ENCODE measurements at places on chromosomes 13 and 19. TPM values are rescaled to one million over a fixed set of nuclear protein-coding genes. Genes with fewer than 3 reads are reported as not detected.

PPP1R15A gene
- 67.1 TPM for total RNA-seq

NALCN gene
- not detected for total RNA-seq

C19orf25 gene
- total RNA-seq, result 36.9 TPM

SUPT20H gene
- 59.6 TPM for total RNA-seq

POLR1G gene
- 26.5 TPM for total RNA-seq

- no peaks in the 10 kb centered on the region for H3K36me3 ChIP-seq
- H3K4me1 ChIP-seq, result peaks cover 82% of the 10 kb centered on the region
- H3K27ac ChIP-seq, result no peak overlapping the region
- H3K27me3 ChIP-seq, result no peaks in the 10 kb centered on the region
- no peak for DNase-seq
Observed at GRCh38 chr13:99277629-99278028, 19.4 kb upstream of the GPR18 start.

DNA sequence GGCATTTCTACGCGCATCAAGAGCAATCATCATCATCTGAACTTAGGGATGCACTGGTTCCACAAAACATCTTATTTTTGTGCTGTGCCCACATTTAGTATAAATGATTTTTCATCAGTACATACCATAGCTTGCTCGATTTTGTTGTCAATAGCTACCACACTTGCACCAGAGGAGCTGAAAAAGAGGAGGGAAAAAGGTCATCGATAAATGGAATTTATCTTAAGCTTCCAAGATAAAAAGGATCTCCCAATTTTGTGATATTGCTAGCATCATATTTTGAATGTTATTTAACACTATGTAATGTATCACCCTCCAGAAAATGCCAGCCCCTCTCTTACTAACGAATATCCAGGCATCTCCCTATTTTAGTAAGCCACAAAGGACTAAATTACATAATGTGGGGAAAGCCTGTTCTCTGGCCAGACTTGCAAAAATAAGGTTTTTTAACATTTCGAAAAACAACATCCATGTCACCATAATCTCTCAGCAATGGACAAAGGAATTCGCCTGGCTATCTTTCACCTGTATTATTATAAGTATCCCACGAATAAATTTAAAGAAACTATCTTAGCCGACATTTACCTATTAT is 62.4 kb downstream of the SERP2 start:
- H3K27ac ChIP-seq, result peak overlapping the region; percentile 71
- no peaks in the 10 kb centered on the region for H3K36me3 ChIP-seq
- peak overlapping the region; percentile 76 for H3K4me3 ChIP-seq
- peaks cover 22% of the 10 kb centered on the region for H3K4me1 ChIP-seq
- H3K27me3 ChIP-seq, result peaks cover 7% of the 10 kb centered on the region

DNA sequence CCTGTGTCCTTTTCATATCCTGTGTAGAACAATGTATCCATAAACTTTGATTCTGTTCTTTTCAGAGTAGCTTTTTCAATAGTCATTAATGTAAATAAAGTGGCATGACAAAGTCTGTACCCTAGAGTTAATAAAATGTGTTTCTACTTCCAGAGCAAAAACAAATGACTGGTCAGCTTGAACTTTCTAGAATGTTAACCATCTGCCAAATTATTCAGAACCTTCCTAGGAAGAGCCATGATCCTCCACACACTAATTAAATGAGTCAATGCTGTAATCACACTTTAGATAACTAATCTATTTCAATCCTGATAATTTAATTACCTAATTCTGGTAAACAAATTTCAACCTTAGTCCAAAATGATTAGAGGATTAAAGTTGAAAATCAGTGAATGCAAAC is 73.2 kb downstream of the DIAPH3 start:
- H3K4me3 ChIP-seq, result no peak overlapping the region
- H3K27me3 ChIP-seq, result no peaks in the 10 kb centered on the region
- no peak overlapping the region for H3K27ac ChIP-seq
- DNase-seq, result no peak
- no peaks in the 10 kb centered on the region for H3K36me3 ChIP-seq

DNA sequence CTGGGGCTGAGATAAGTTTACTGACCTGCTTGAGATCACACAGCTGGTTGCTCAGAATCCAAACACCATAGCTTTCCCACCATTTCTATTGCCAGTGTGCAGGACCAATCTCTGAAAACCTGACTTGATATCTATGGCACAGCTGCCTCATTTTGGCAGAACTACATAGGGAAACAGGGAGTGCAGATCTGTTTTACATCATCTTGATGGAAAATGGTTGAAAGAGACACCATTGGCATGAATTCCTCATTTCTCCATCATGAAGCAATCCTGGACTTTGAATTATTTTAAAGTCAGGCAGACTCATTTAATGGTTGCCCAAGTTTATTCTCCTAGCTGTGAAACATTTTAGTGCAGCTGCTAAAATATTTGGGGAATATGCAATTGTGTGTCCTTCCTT is 1628.2 kb upstream of the SLC10A2 start:
- H3K4me3 ChIP-seq, result no peak overlapping the region
- H3K4me1 ChIP-seq, result no peaks in the 10 kb centered on the region
- DNase-seq, result no peak
- no peaks in the 10 kb centered on the region for H3K36me3 ChIP-seq

GRCh38 chr13:88552966-88553365 is 881.8 kb downstream of the SLITRK5 start:
- no peaks in the 10 kb centered on the region for H3K4me1 ChIP-seq
- no peaks in the 10 kb centered on the region for H3K36me3 ChIP-seq
- no peak overlapping the region for H3K4me3 ChIP-seq

GRCh38 chr13:104571161-104571892 is 1505.1 kb upstream of the SLC10A2 start:
- H3K27me3 ChIP-seq, result no peaks in the 10 kb centered on the region
- no peak overlapping the region for H3K27ac ChIP-seq
- no peak for DNase-seq
- no peak overlapping the region for H3K4me3 ChIP-seq
- H3K36me3 ChIP-seq, result no peaks in the 10 kb centered on the region

DNA sequence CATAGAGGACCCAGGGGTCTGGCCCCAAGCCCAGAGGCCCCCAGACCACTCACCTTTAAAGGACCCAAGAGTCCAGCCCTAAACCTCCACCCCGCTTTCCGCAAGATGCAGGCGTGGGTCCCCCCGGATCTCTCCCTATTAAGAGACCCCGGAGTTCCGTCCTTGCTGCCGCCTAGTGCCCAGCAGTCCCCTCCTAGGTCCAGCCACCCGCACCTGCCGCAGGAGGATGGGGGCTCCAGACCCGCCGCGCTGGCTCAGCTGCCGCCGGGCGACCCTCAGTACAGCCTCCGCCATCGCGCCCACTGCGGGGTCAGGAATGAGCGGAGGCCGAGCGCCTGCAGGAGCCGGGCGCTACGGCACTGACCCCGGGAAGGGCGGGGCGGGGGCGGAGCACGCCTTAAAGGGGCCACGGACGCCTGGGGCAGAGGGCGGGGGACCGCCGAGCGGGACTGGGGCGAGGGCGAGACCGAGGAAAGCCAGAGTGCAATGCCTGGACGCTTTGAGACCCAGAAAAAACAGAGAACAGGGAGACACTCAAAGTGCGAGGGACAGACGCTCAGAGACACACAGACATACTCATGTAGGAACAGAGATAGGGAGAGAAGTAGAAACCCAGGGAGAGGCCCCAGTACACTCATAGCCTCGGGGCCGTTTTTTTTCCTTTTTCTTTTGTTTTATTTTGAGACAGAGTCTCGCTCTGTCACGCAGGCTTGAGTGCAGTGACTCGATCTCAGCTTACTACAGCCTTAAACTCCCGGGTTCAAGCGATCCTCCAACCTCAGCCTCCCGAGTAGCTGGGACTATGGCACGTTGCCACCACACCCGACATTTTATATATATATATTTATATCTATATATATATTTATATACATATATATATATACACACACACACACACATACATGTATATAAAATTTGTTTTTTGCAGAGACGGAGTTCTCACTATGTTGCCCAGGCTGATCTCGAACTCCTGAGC is at the start of gene ETHE1:
Gene ETHE1 (minus strand): TSS at position 318 of the 976 bp plus-strand sequence. CDS start 24 bp downstream, at position 294.
- H3K27ac ChIP-seq, result peak within 1 kb of the TSS; percentile 49
- no peaks in the 10 kb centered on the region for H3K36me3 ChIP-seq
- peak within 1 kb of the TSS; percentile 76 for H3K4me3 ChIP-seq
- H3K4me1 ChIP-seq, result peaks cover 22% of the 10 kb centered on the region
- DNase-seq, result peak; percentile 80

GRCh38 chr19:54477650-54478049 is 4.6 kb upstream of the CDC42EP5 start:
- no peak overlapping the region for H3K27ac ChIP-seq
- peaks cover 6% of the 10 kb centered on the region for H3K4me1 ChIP-seq
- no peaks in the 10 kb centered on the region for H3K27me3 ChIP-seq
- no peaks in the 10 kb centered on the region for H3K36me3 ChIP-seq

GRCh38 chr13:51816604-51817249 is 12.8 kb upstream of the DHRS12 start:
- H3K4me1 ChIP-seq, result peaks cover 75% of the 10 kb centered on the region
- H3K27ac ChIP-seq, result no peak overlapping the region
- DNase-seq, result no peak
- H3K36me3 ChIP-seq, result no peaks in the 10 kb centered on the region
- no peak overlapping the region for H3K4me3 ChIP-seq

DNA sequence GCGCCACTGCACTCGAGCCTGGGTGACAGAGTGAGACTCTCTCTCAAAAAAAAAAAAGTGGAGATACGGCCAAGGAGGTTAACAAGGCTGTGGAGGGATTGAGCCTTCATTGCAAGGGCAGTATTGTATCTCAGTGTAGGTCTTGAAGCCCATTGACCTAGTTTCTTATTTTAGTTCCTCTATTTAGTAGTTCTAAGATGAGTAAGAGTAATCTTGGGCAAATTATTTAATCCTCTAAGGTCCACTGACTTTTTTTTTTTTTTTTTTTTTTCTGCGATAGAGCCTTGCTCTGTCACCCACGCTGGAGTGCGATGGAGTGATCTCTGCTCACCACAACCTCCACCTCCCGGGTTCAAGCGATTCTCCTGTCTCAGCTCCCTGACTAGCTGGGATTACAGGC is 14.3 kb upstream of the ILF3 start:
- H3K27me3 ChIP-seq, result no peaks in the 10 kb centered on the region
- peaks cover 21% of the 10 kb centered on the region for H3K4me1 ChIP-seq
- H3K36me3 ChIP-seq, result peaks cover 46% of the 10 kb centered on the region
- H3K27ac ChIP-seq, result no peak overlapping the region
- DNase-seq, result no peak
- no peak overlapping the region for H3K4me3 ChIP-seq

GRCh38 chr13:26811581-26811980 is 51.0 kb upstream of the GPR12 start:
- DNase-seq, result no peak
- H3K27me3 ChIP-seq, result no peaks in the 10 kb centered on the region
- H3K4me1 ChIP-seq, result no peaks in the 10 kb centered on the region
- no peaks in the 10 kb centered on the region for H3K36me3 ChIP-seq

- H3K4me3 ChIP-seq, result peak overlapping the region; percentile 99
- no peak overlapping the region for H3K27ac ChIP-seq
- no peaks in the 10 kb centered on the region for H3K27me3 ChIP-seq
- H3K36me3 ChIP-seq, result peaks cover 13% of the 10 kb centered on the region
Observed at GRCh38 chr19:9308091-9308770, 1.4 kb downstream of the ZNF699 start.

GRCh38 chr19:38970664-38971532 is 4.6 kb downstream of the FBXO17 start:
- H3K4me3 ChIP-seq, result no peak overlapping the region
- no peaks in the 10 kb centered on the region for H3K4me1 ChIP-seq

DNA sequence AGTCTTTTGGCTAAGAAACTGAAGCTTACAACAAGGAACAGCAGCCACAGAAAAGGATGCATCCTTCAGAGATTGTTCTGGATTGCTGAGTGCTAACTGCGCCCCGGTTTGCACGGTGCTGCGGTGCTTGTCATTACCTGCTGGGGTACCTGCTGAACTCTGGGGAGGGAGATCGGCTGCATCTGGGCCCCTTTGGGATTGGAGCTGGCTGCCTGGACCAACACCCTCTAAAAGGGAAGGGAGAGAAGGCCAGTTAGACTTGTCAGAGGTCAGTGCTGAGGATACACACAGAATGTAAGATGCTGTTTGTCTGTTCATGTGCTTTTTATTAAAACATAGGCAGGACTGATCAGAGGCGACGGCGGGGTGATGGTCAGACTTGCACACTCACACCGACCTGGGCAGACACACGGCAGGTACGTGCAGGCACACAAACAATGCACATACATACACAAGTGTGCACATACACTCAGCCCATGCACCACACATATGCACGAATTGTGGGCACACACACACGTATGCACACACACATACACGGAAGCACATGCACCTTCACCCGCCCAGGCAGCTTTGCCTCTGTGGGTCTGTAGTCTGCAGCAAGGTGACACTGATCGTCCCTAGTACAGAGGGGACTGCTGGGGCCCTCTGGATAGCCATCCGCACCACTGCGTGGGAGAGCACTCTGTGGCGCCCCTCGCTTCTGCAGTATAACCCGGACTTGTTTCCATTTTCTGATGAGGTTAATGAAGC is 66.1 kb downstream of the RFX2 start:
- H3K4me1 ChIP-seq, result no peaks in the 10 kb centered on the region
- no peaks in the 10 kb centered on the region for H3K36me3 ChIP-seq
- no peak for DNase-seq
- H3K4me3 ChIP-seq, result no peak overlapping the region

- no peak for DNase-seq
- no peaks in the 10 kb centered on the region for H3K4me1 ChIP-seq
- no peaks in the 10 kb centered on the region for H3K36me3 ChIP-seq
- H3K4me3 ChIP-seq, result no peak overlapping the region
- no peaks in the 10 kb centered on the region for H3K27me3 ChIP-seq
Observed at GRCh38 chr19:45385392-45386221, 15.2 kb upstream of the ERCC2 start.

GRCh38 chr19:46460055-46460454 is 11.3 kb downstream of the PNMA8A start:
- H3K27me3 ChIP-seq, result no peaks in the 10 kb centered on the region
- no peak overlapping the region for H3K27ac ChIP-seq

GRCh38 chr13:26037302-26037701 is 14.5 kb downstream of the SHISA2 start:
- H3K27me3 ChIP-seq, result no peaks in the 10 kb centered on the region
- DNase-seq, result no peak
- H3K4me3 ChIP-seq, result no peak overlapping the region
- H3K27ac ChIP-seq, result no peak overlapping the region
- no peaks in the 10 kb centered on the region for H3K4me1 ChIP-seq
- no peaks in the 10 kb centered on the region for H3K36me3 ChIP-seq

DNA sequence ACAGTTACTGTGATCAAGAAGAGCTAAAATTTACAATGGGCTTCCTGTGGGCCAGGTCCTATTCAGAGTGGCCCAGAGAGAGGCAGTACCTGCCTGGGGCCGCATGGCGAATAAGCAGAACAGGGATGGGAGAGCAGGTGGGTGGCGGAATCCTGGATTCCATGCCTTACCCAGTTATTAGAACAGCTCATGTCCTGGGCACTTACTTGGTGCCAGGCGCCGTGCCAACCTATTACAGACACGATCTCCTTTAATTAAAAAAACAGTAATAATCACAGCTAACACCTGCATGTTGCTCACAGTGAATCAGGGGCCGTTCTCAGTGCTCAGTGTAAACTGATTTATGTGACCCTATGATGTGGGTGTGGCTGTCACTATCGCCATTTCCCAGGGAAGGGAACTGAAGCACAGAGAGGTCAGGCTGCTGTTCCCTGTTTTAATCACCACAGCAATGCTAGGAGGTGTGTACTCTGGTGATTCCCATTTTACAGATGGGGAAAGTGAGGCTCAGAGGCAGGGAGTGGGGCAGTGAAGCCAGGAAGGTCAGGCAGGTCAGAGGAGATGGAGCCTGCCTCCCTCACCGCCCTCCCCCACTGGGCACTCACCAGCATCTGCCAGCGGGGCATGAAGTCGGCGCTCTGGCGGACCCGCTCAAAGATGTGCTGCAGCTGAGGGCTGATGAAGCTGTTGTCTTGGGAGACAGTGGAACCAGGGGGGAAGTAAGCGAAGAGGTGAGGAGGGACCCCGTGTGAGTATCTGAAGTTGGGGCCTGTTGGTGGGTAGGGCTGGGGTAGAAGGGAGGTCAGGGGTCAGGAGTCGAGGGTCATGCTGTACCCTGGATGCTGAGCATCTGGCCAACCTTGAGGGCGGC is 12.0 kb downstream of the COQ8B start:
- peaks cover 10% of the 10 kb centered on the region for H3K36me3 ChIP-seq
- H3K4me1 ChIP-seq, result no peaks in the 10 kb centered on the region
- no peaks in the 10 kb centered on the region for H3K27me3 ChIP-seq
- no peak overlapping the region for H3K27ac ChIP-seq

All from CD8-positive, alpha-beta memory T cell (primary cell).